ENCODE measurements at places on chromosomes 4 and X.
A peak's percentile ranks its signal among the peaks of the same experiment; 100 is the strongest.

- DNase-seq: no peak
Measured at GRCh38 chr4:120130786-120131185, 64.1 kb upstream of the MAD2L1 start.

GRCh38 chr4:11507920-11508319 lies 79.2 kb upstream of the HS3ST1 start:
- no peak for DNase-seq

DNA sequence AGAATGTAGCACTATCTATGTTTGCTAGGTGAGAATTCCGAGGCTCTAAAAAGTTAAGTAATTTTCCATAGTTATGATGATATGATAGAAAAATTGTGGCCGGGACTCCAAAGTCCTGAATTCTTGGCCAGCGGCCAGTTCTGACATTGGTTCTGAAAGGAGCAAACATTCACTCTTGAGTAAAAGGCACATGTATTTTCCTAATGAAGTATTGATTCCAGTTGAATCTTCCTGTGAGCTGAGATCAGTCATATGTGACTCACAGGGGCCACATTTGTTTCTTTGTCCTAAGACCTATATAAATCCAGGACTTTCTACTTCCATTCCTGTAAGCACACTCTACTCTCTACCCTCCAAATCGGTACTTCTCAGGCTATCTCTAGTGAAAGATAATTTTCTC lies 349.9 kb downstream of the BMPR1B start:
- DNase-seq: no peak

DNA sequence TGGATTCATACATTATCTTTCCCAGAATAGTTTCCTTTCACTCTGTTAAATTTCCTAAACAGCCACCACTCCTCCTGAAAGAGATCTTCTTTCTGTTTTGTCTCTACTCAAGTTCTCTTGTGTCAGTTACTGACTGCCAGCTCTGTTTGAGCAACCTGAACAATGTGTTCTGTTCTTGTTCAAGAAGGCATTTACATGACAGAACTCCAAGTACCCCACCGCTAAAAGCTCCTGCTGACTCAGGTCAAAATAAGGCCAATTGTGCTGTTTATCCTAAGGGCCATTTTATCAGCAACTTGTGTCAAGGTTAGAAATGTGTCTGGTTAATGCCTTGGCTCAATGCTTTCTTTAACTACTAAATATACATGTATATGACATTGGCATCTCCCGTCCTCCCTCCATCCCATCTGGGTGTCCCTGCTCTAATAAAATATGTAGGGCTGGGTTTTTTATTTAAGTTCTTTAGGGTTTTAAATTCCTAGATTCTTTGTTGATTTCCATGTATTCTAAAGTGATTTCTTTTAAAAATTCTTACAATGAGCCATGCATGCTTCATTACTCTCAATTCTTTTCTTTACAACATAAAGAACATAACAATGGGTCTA lies 144.3 kb upstream of the PAQR3 start:
- no peak for DNase-seq

GRCh38 chr4:41452484-41453225 lies 85.3 kb upstream of the LIMCH1 start:
- DNase-seq: no peak

- DNase-seq: no peak
Measured at GRCh38 chr4:106337916-106338315, 21.6 kb downstream of the AIMP1 start.

GRCh38 chr4:25790024-25790423 lies 72.8 kb downstream of the SEL1L3 start:
- DNase-seq: no peak

DNA sequence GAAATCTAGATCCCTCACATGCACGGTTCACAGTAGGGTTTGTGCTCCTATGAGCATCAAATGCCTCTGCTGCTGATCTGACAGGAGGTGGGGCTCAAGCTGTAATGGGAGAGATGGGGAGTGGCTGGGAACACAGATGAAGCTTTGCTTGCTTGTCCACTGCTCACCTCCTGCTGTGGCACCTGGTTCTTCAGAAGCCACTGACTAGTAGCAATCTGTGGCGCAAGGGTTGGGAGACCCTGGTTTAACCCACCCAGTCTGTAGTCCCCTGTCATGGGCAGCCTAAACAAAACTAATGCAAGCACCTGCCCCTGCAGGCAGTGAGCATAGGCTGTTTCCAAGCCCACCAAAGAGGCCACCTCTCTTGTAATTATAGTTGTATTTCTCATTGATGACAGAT lies 116.6 kb downstream of the SHOX start:
- DNase-seq: no peak

- no peak for DNase-seq
Measured at GRCh38 chrX:129115104-129115503, 408.2 kb downstream of the SMARCA1 start.

DNA sequence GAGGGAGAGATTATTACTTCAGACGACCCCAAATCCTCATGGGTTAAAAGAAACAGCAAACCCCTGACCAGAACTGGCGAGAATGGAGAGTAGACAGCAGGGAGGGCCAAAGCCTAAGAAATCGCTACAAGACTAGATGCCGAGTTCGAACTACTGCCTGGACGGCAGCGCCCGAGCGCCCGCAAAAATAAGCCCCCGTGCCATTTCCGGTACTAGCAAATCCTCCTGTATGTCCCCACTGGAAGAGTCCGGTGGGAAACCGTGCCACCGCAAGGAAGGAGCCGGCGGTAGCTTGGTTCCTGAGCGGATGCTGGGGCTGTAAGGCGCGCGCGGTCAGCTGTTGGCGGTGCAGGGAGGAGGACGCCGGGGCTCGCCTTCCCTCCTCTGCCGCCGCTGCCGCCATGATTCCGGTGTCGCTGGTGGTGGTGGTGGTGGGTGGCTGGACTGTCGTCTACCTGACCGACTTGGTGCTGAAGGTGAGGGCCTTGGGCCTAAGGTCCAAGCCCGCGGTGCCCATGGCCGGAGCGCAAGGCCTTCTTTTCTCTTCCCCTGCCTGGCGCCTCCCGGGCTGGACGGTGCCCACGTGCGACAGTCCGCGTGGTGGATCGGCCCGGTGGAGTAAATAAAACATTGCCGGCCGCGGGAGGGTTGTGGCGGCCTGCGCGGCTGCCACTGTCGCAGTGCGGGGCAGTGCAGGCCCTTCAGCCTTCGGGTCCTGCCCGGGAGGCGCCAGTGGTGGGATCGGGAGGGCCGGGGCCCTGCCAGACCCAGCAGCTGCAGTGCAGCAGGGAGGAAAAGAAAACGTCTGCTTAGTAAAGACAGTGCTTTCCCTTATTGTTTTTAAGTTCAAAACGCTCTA lies at the start of gene MBTPS2:
Gene MBTPS2 (plus strand): TSS at position 284 of the 859 bp plus-strand sequence. CDS start 118 bp downstream, at position 402.
- DNase-seq: peak; percentile 93

- no peak for DNase-seq
Measured at GRCh38 chrX:153509592-153509991, 7.8 kb upstream of the ATP2B3 start.

- DNase-seq: no peak
Measured at GRCh38 chr4:159150821-159151390, 48.0 kb downstream of the RAPGEF2 start.

DNA sequence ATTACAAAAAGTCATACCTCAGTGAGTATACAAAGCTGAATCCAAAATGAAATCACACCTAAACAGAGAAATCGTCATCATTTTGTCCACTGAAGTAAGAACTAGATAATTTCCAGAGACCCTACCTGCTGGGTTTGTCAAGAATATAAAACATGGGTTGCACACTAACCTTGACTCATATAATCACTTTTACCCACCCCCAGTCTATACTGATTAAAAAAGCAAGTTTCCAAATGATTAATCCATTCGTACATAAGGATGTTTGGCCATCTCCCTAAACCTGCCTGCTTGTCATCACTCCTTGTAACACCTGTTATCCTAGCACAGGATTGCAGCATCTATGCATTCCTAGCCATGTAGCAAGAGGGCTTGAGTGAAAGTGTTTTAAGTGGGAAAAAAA lies 4.7 kb downstream of the RAP2C start:
- no peak for DNase-seq

GRCh38 chrX:17964871-17965270 lies 103.8 kb upstream of the RAI2 start:
- no peak for DNase-seq

- peak; percentile 3 for DNase-seq
Measured at GRCh38 chrX:119753639-119754257, 4.6 kb upstream of the SOWAHD start.

GRCh38 chr4:8559524-8560264 lies 20.5 kb upstream of the GPR78 start:
- DNase-seq: no peak

Measured in NCI-H526 treated with DMSO at 0.1 percent for 48 hours (cell line).